ENCODE measurements at places on chromosomes 3 and 15.
A peak's percentile ranks its signal among the peaks of the same experiment; 100 is the strongest.

GRCh38 chr3:67587811-67588210, 66.6 kb downstream of the SUCLG2 start:
- DNase-seq = no peak

DNA sequence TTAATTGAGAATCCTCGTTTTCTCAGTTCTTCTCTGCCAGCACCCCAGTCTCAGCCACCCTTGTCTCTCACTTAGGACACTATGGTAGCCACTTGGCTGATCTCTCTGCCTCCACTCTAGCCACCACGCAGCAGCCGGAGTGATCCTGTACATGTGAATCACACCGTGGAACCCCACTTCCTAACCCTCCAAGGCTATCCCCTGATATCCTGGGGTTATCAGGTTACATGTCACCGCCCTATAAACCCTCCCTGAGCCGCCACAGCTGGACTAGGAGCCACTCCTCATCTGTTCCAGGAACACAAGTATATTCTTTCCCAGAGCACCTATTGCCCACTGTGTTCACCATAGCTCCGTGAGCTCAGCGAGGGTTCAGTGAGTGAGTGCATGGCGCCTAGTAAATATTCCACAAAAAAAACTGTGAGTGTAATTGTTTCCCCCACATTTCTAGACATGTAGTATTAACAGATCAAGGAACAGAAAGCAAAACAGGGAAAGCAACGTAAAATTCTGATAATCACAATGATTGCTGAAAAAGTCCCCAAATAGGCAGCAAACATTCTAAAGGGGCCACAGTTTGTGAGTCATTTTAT, 661 bp upstream of the PARP14 start:
- DNase-seq = no peak

DNA sequence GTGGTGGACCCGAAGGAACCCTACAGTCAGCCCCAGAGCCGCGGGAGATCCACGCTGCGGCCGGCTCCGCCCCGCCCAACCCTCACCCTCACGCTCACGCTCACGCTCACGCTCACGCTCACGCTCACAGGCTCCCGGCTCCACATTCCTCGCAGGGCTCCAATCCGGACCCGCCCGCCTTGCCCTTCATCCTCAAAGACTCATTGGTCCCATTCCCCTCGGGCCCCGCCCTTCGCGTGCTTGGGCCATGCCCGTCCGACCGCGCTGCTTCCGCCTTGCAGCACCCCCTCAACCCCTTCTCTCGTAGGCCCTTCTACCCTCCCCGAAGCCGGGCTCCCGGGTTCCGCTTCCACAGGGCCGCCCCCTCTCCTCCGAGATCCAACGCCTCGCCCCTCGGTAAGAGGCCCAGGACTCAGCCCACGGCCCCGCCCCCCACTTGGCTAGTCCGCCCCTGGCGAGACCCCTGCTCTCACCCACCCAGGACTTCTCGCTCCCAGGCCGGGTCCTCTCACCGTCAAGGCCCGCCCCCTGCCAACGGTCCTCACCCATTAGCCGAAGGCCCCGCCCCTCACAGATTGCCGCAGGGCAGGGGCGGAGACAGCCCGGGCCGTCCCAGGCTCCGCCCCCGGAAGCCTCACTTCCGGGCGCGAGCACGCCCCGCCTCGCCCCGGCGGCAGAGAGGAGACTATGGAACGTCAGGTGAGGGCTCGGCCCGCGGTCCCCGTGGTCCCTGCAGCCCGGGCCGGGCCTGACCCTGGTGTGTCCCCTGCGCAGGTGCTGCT, at the start of gene APEH:
Gene APEH (plus strand): TSS at position 637 of the 782 bp plus-strand sequence. CDS start 51 bp downstream, at position 688.
- peak; percentile 91 for DNase-seq

- DNase-seq = no peak
Observed at GRCh38 chr15:94446441-94446840, 215.1 kb downstream of the MCTP2 start.

DNA sequence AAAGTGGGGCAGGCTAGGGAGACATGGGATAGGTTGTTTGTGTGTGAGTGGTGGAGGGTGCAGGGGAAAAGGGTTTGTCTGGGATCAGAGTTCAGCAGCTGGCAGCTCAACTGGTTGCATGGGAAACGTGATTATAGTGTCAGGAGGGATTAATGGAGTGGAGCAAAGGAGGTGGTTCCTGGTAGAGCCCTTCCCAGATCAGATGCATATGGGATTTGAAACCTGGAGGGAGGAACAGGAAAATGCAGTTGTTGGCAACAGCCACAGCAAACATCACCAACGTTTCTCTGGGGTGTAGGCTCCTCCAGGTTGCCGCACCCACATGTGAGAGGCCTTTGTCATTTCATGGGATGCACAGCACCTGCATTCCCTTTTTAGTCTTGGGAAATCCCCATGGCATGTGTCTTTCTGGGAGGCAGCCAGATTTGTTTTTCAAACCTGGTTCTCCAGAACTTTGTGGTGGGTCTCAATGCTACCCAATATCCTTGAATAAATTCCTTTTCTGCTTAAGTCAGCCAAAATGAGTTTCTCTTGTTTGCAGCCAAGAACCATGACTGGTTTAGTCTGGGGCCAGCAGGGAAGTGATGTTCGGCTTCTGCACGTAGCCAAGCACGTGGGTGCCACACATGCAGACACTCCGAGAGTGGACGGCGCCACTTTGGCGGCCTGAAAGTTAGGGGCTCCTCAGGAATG, 61.3 kb downstream of the BDH1 start:
- DNase-seq = no peak

GRCh38 chr3:20145874-20146273, 40.1 kb downstream of the SGO1 start:
- no peak for DNase-seq

GRCh38 chr3:33749546-33750210, 31.6 kb upstream of the CLASP2 start:
- no peak for DNase-seq

DNA sequence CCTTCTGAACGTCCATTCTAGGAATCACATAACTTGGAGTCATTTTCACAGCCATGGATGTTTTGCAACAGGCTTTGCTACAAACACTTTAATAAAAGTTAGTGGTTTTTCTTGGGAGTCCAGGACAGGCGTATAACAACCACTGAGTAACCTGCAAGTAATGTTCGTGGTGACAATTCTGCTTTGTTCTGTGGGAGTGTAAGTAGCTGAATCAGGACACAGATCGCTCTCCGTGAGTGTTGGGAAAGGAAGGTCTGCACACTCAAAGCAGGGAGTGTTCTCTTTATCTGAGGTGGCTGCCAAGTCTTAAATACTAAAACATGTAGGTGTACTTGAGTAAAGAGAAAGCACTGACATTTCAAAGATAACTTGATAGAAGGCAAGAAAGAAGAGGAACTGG, 7.9 kb upstream of the BNC1 start:
- no peak for DNase-seq

GRCh38 chr3:66464512-66464894, 36.3 kb downstream of the LRIG1 start:
- DNase-seq = no peak

DNA sequence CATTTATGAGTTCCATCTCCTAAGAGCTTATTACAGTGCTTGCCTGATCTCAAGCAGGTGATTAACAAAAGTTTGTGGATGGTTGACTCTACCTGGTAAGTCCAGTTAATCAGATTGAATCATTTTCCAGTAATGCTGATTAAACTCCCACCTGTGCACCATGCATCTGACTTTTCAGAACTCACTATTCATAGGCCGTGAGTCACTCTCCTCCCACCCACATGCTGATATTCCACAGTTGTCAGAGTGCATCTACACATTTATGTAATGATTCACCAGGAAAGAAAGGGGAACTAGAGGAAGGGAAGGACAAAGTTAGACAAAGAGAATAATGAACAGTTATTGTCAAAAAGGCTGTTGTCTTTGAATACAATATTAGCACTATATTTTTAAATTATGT, 106.2 kb upstream of the UBE3A start:
- no peak for DNase-seq

GRCh38 chr15:87777054-87777561, 479.4 kb downstream of the NTRK3 start:
- no peak for DNase-seq

GRCh38 chr3:180447136-180447535, 154.8 kb upstream of the TTC14 start:
- no peak for DNase-seq

GRCh38 chr3:169662132-169662842, 1.2 kb downstream of the MECOM start:
- no peak for DNase-seq

DNA sequence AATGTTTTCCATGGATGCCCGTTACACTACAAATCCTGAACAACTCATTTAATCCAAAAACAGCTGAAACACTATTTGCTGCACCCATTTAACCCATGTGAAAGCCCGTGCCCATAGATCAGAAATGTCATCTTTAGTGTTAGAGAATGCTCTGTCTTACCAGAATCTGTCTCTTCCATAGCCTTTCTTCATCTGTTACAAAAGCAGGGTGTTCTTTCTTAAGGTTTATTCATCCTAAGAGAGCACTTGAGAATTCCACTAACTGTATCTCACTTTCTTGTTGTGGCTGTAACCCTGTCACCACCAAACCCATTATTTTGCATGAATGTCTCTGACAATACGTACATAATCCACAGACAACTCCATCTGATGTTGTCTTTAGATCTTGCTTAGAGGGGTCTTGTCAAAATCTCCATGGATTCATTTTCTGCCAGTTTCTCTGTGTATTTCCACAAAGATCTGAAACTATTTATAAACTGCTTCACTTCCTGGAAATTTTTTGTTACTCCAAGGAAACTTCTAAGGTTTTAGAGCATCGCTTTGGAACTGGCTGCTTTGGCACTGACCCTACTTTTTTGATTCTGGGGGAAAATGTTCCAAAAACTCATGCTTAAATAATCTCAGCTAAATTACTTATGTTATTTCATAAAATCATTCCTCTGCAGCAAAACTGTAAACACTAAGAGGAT, 167.8 kb upstream of the CCDC54 start:
- DNase-seq = no peak

GRCh38 chr3:126540342-126540849, 16.4 kb downstream of the CHST13 start:
- no peak for DNase-seq

DNA sequence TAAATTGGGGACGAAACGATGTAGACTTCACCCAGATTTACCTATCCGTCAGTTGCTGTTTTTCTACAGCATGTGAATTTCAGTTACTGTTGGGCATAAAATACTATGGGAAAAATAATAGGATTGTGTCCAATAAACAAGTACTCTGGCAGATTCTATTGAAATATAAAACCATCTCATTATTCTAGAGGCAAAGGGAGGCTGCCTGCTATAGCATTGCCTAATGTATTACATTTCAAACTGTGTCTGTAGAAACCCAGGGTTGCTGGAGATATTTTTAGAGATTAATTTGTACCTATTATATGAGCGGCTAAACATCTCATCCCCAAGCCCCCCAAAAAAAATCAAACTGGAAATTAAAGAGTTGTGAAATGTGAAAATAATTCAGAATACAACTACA, 159.6 kb upstream of the IL12A start:
- DNase-seq = no peak

DNA sequence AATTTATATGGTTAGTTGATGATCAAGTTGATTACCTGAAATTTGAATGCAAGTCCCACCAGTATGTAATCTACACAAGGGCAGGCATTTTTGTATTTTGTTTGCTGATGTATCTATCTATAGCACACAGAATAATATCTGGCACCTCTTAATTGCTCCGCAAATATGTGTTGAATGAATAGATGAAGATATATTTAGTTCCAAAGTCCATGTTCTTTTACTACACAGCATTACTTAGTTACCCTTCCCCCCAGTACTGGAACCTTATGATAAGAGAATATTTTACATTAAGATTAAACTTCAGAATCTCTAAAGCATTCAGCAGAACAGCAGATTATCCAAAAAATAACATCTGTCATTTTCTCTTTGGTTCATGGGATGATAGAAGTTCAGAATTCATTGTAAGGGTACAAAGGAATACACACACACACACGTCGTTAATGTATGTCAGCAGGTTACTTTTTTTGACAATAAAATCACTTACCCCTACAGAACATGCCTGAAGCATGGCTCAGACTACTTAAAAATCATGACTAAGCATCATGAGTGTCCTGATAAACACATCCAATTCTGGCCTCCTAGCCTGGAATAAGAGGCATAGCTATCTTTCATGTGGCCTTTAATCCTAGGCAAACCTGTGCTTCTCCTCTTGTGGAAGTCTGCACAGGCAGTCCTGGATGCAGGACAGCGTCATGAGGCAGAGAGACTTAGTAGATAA, 148.9 kb upstream of the TBC1D5 start:
- DNase-seq = no peak

GRCh38 chr3:124964387-124964786, 29.8 kb upstream of the MUC13 start:
- no peak for DNase-seq

GRCh38 chr3:39748002-39748401, 61.4 kb upstream of the MYRIP start:
- no peak for DNase-seq

DNA sequence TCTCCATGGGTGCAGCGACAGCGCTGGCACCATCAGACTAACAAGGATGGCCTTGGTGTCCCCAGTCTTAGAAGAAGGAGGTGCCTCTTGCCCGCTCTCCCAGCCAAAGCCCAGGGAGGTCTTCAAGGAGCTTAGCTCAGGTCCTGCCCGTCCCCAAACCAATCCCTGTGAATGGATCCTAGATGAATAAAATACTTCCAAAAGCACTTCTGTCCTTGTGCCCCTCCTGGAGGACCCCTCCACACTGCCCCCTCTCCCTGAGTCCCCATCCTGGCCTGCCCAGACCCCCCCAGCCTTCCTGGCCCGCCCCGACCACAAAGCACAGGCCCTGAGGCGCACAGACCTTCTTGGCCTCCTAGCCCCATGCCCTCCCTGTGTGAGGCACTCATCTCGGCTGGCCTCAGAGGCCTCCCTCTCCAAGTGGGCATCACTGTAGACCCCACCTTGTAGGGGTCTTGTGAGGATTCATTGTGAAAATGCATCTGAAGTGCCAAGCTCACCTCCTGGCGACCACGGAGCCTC, 8.4 kb downstream of the SLC28A1 start:
- DNase-seq = no peak

DNA sequence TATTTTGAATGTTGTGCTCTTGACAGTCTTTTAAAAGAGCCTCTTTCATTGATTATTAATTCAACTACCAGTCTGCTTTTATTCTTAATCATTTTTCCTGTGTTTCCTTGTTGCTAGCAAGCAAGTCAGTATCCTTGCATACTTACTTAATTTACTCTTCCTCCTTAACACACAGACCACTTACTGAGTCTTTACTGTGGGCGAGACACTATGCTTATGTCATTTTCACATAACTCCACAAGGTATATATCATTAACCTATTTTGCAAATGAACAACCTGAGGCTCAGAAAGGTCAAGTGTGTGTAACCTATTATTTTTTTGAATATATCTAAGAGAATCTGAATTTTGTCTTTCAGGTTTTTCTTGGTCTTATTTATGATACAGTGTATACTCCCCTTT, 130.9 kb downstream of the WDR76 start:
- DNase-seq = no peak

Data from stimulated activated CD8-positive, alpha-beta memory T cell treated with anti-CD3 and anti-CD28 coated beads, Interleukin-4, amount 100 ng/mL, for 1 hour (primary cell).